ENCODE measurements at places on chromosomes 5 and 9.

DNA sequence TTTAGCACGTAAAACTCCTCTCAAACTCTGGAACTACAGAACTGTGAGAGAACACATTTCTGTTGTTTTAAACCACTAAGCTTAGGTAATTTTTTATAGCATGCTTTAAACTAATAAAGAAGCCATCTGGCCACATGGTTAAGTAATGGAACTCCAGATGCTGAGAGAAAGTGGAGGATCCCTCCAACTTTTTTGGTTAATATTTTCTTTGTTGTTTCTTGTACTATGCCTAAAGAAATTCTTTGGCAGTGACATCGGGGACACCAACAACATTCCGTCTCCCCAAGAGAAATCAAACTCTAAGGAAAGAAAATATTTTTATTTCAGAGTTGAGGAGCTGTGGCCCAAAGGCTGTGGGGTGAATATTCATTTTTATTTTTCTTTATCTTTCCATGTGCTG is 734.8 kb upstream of the CDH9 start:
- DNase-seq: no peak

DNA sequence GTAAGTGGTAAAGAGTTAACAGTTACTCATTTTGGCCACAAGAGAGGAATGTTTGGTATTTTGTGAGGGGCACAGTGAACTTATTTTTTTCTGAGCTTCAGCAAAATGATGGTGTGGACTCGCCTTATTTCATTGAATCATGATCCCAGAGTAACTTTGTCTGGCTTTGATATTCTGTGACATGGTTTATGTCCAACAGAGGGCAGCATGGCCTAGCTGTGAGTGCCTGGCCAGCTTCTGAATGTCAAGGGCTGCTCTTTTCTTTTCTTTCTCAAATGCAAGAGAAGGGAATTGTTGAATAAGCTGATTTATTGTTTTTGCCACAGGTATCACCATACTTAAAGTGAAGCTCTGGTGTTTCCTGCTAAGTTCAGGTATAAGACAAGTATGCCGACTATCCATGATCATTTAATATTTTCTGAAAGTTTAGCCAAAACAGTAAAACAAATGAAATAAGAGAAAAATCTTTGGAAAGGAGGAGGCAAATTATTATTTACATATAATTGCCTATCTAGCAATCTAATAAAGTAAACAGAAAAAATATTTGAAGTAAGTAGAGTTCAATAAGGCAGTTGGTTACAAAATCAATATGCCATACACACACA is 31.7 kb downstream of the MRPL22 start:
- no peak for DNase-seq

GRCh38 chr5:132354381-132355139 is 14.9 kb upstream of the SLC22A5 start:
- DNase-seq: no peak

GRCh38 chr5:40823459-40823858 is 11.6 kb downstream of the RPL37 start:
- no peak for DNase-seq

Data from GM12864 (cell line).